ENCODE measurements at places on chromosomes 4 and X.

- no peak for DNase-seq
These were observed 288.5 kb downstream of the ASMT start for GRCh38 chrX:1903236-1903935.

- no peak for DNase-seq
These were observed 685 bp downstream of the COMMD8 start for GRCh38 chr4:47462799-47463234.

DNA sequence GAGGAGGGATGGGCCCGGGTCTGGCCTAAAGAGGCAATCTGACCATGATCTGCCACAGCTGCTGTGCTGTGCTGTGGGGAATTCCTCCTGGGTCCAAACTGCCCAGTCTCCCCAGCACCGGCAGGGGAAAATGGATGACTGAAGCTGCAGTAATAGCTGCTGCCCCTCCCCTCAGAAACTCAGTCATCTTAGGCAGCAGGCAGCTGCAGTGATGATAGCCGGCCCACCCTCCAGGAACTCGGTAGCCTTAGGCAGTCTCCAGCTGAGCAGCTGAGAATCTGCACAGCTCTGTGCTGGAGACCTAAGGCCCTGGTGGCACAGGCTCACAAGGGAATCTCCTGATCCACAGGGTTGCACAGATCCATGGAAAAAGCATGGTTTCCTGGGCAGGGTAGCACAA lies 113.4 kb upstream of the USP38 start:
- DNase-seq = no peak

GRCh38 chrX:10598540-10598939 lies 21.8 kb downstream of the MID1 start:
- DNase-seq = no peak

DNA sequence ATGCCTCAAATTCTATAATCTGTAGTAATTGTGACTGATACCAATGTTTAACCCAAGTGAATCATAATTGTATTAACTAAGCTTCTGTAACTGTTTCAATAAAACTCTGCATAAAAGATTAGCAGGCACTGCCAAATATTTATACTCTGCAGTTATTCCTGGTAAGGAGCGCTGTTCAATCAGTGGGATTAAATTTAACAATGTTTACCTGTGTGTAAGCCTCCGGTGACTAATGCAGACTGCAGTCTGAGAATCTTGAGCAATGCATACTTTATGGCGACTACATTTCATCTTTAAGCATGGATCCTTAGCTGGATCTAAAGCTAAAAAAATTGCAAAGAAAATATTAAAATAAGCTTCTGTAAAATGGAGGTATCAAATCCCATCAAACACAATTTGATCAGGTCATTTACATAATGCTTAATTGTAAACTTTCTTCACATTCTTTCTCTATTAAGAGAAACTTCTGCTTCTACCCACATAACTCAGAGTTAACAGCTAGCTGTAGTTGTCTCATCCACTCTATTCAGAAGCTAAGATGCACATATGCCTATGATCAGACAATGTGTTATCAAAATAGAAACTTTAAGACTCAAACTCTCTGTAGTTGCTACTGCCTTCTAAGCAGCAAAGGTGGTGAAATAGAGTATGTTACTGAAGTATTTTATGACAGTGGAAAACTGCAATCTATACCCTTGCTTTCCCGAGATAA lies 234.0 kb downstream of the SPOCK3 start:
- DNase-seq = no peak
